ENCODE measurements at places on chromosomes 4 and X.

GRCh38 chr4:125389713-125390112 is 75.0 kb downstream of the FAT4 start:
- DNase-seq = no peak

GRCh38 chrX:101764538-101764937 is 104.9 kb upstream of the ARMCX2 start:
- DNase-seq = no peak

DNA sequence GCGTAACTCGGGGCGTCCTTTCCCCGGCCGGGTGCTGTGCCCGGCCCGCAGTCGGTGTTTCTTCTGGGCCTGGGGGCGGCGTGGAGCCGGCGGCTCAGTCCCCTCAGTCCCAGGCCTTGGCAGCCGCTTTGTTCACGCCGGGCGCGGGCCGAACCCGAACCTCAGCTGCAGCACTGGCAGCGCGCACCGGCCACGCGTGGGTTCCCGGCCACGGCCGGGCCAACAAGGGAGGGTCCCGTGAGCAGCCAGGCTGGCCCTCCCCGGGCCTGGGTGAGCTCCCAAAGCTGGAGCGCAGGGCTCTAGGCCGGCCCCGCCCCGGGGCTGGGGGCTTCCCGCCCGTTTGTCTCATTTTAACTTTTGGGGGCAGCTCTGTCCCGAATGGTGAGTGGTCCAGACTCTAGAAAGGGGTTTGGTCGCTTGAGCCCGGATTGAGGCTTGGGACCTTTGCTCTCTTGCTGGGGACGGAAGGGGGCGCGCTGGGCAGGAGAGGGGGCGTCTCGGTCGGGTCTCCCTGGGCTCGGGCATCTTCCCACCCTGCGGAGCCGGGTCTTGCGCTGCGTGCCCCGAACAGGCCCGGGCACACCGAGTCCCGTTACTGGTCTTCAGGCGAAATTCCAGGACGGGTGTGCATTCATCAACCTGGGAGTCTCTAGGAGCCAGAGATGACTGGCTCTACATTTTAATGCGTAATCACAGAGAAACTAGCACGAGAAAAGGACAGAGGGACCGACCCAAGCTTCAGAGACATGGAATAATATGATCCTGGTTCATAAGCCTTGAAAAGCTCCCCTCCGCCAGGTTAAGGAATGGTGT is 177.1 kb downstream of the CBR4 start:
- DNase-seq = no peak

DNA sequence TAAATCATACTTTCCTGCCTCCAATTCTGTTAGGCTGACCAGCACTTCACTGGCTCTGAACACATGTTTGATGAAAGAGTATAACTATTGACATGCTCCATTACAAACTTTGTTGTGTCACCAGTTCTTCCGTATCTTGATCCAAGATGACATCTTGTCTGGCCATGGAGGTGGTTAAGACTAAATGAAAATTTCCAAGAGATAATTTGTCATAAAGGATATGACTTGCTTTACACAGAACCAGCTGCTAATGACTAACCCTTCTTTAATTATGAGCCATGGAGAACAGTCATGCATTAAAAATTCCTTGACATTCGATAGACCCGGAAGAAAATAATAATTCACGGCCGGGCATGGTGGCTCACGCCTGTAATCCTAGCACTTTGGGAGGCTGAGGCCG is 17.7 kb upstream of the N4BP2 start:
- DNase-seq = no peak

GRCh38 chr4:89358935-89359638 is 51.5 kb upstream of the GPRIN3 start:
- no peak for DNase-seq

- no peak for DNase-seq
These were observed 89.0 kb downstream of the GPRIN3 start for GRCh38 chr4:89218587-89218986.

- DNase-seq = no peak
These were observed 98.6 kb downstream of the RBM47 start for GRCh38 chr4:40530961-40531635.

DNA sequence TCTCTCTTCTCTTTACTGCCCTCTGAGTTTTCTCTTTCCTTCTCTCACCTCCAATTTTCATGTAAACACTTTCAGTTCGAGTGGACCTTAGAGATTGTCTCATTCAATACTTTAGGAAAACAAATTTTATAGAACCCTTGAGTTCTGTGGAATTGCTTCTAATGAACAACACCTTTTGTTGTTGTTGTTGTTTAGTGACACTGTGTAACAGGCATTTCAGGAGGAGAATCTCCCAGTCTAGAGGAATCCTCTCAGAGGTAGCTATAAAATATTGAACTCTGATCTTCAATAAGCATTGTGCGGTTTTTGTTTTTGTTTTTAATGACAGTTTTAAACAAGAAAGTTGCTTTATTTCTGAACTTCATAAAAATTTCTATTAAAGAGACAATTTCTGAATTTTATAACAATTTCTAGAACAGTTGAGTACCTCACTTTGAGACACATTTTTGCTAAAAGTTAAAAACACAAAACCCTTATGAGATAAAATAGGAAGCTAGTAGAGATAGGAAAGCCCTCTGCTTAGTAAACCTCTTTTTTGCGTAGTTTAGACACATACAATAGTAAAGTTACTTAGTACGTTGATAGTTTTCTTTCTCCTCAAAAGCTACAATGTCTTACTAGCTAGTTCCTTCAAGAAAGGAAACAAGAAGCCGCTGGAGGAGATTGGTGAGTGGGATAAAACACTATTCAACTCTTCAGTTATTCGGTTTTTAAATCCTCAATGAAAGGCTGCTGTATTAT is 38.8 kb downstream of the CLCN3 start:
- DNase-seq = no peak

DNA sequence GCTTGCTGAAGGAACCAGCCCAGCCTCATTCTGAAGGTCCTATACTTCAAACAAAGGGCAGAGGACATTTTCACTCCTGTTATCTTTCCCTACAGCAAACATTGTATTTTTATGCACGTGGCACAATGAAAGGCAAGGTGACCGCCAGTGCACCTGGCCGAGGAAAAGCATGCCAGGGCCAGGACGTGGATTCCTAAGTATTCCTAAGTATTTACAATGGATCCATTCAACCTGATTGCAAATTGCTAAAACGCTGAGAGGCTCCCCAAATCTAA is 127.9 kb upstream of the FTHL17 start:
- DNase-seq = no peak

DNA sequence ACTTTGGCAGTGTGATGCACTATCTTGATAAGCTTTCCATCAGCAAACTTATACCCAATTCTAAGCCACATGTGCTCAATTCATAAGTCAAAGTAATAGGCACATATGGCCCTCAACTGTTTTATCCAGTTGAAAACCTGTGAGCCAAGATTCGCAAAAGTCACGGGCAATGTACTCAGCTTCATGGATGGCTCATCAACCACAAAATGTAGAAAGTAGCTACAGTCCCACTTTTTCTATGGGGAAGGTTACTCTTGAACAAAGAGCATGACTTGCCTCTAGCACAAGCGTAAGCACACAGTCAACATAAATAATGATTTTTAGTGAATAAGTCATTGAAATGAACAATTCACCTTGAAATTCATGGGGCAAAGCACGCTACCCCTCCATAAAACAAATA is 25.1 kb upstream of the DDX53 start:
- no peak for DNase-seq

DNA sequence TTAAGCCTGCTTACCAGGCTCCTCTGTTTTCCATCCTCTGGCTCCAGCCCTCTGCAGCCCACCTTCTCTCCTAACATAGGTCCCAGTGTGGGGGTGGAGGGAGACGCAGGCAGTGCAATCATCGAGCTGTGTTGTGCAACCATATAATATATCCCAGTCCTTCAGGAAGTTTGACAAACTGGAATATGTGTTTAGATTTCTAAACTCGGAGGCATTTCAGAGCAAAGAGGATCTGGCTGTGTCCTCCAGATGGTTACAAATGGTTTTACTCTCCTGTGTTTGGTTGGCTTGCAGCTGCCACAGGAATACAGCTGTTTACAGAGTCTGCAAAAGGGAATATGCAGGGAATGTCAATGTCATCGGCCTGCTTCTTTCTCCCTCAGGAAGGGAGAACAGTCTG is 195.3 kb upstream of the LNX1 start:
- no peak for DNase-seq

DNA sequence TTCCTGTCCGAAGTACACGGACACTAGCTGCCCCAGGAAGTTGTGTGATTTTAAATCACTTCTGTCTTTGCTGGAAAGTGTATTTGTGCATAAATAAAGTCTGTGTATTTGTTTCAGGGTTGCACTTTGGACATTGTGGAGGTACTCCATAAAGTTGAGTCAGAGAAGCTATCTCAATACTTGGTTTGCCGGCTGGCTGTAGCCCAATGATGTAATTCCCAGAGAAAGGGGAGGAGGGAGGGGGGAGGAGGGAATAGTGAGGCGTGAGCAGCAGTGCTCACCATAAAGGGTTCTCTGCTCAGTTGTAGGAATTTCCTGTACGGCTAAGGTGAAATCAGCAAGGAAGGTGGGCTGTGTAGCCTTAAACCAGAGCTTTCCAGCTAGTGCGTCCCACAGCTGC is 7.5 kb downstream of the APEX2 start:
- DNase-seq = no peak

GRCh38 chr4:102061133-102061532 is 270.6 kb downstream of the BANK1 start:
- DNase-seq = no peak

DNA sequence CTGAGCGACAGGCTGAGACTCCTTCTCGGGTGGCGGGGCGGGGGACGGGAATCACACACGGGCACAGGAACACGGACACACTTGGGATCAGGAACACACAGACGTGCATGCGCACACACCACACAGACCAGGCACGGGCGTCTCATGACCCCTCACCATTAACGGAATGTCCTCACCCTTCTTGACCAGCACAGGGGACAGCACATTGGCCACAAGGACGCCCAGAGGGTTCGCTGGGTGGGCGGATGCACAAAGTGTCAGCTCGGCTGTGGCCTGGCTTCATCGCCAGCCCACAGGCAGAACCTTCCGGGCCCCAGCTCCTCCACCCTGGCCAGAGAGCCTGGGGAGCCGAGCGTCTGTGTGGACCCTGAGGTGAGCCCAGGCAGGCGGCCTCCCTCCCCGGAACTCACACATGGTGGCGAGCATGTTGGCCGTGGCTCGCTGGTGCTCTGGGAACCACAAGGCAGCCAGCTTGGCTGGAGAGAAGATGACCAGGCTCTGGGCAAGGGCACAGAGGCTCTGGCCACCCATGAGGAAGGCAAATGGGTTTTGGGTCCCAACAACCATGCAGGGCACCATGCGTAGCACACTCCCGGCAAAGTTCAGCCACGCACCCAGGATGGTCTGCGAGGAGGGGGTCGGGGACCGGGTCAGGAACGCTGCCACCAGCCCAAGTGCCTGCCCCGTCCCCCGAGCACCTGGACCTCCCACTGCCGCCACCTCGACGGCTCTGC is 3.1 kb downstream of the SLC49A3 start:
- DNase-seq = no peak

DNA sequence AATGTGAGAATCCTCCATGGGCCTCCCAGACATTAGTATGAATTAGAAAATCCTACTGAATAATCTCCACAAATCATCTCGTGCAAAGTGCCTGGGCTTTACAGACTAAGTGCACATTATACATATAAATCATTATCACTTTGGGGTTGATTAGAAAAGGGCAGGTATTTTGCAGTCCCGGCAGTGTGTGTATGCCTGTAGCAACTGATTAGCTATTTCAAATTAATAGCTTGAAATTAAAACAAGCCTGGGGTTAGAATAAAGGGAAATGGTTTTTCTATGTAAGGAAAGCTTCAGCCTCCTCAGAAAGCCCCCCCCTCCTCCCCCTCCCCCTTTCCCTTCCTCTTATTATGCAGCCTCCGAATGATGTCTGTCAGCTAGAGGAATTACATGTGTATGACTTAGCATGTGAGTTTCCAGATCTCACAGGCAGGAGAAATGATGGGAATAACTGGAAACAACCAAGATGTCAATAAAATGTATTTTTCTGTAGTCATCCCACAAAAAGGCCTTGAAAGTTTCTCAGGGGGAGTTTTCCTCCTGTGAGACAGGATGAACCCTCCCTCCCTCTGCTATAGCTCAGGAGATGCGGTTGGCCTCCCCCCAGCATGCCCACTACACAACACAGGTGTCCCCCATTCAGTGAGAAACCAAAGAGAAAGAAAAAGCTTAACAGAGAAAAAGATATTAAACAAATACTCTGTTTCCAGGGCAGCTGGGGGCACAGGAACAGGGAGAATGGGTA is 41.2 kb upstream of the RASGEF1B start:
- DNase-seq = no peak

DNA sequence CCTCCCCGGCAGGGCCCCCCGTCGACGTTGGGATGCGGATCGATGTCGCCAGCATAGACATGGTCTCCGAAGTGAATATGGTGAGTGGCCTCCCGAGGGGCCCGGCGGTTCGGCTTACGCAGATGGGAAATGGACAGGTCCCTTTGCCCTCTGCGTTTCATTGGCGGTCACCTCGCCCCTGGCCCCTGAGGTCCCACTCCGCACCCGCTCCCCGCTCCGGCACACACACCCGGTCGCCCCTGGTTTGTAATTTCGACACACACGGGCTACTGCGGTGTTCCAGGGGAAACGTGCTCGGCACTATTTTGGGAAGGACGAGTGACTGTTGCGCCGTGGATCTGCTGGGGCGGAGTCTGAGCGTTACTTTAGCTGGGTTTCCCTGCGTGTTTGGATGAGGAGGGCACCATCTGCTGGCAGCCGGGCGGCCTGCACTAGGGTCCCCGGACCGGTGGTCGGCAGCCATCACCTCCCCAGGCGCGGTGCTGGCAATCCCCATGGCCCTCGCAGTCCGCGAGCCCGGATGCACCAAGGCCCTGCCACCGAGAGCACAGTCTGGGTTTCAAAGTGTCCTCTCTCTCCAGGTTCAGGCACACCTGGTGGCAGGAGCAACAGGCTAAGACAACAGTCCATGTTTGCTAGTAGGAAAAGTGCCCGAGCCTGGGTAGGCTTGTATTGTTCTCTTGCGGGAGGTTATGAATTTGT is 1.2 kb downstream of the GABRB1 start:
- DNase-seq = no peak

DNA sequence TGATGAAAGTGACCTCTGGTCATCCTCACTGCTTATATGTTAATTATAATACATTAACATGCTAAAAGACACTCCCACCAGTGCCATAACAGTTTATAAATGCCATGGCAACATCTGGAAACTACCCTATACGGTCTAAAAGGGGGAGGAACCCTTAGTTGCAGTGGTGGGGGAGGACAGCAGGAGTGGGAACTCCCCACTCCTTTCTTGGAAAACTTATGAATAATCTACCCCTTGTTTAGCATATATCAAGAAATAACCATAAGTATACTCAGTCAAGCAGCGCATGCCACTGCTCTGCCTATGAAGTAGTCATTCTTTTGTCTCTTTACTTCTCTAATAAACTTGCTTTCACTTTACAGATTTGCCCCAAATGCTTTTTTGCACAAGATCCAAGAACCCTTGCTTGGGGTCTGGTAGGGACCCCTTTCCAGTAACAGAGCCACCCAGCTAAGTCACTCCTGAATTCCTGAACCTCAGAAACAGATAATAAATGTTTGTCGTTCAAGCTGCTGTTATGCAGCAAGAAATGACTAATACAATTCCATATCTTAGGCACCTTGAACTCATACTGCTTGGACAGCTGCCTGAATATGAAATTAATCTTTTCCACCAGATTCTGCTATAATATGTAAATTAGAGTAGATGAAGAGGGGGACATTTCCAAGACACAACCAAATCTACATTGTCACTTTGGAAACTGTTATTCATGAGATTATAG is 14.4 kb upstream of the REPS2 start:
- DNase-seq = no peak
